ENCODE measurements at places on chromosomes 13 and 19.

DNA sequence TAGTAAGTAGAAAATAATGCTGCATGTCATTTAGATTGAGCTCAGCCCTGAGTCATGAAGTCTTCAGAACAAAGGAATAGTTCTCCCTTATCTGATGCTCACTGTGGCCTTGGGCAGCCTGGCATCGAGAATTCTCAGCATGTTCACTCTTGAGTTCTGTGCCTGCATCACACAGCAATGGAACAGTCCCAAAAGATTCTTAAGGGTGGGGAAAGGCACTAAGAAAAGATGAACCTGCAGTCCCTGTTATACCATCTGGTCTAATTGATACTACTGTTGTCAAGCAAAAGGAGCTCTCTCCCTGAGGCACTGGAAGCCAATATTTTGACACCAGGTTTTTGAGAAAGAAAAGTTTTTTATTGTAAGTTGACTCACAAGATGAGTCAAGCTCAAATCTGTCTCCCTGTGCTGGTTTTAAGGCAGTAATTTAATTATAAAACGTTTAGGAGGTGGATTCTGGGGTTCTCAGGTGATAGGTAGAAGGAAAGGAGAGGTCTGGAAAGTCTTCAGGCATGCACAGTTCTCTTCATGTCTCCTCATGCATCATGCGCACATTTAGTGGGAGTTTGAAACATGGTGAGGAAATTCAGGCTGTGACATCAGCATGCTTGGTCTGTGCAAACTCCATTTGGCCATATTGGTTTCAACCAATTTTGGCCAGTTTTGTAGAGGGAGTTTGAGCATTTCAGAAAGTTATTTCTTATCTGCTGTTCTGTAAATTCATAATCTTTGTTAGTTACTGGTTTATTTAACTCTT lies 38.1 kb upstream of the ZNF766 start:
- DNase-seq = no peak

DNA sequence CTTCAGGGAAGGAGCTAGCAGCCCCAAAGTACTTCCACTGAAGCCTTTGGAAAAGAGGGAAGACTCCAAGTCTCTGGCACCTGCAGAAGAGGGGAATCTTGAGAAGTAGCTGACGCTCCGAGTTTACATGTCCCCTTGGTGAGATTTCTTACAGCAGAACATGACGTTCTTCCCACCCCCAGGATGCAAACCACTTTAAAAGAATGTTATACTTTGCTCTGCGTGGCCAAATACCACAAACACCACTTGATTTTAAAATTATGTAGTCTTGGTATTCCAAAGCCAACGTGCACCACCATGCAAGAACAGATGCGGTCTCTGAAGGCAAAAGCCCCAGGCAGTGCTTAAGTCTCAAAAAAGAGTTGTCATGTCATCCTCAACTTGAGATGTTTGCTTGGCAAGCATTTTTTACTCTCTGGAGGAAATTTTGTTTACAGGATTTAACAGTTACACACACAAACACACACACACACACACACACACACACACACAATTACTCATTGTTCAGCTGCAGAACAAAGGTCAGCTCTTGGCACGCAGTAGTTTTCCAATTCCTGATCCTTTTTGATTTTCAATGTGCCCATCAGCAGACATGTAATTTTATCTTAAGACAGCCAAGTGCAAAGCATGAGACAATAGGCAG lies 106.1 kb downstream of the RGCC start:
- peak; percentile 90 for DNase-seq

DNA sequence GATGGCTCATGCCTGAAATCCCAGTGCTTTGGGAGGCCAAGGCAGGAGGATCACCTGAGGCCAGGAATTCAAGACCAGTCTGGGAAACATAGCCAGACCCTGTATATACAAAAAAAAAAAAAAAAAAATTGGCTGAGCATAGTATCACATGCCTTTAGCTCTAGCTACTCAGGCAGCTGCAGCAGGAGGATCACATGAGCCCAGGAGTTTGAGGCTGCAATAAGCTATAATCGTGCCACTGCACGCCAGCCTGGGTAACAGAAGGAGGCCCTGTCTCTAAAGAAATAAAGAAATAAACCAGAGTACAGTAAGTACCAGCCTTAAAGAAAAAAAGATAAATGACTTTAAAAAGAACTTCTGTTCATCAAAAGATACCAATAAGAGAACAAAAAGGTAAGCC lies 52.9 kb downstream of the FAM124A start:
- no peak for DNase-seq

GRCh38 chr13:41312176-41312500 lies 1.1 kb downstream of the NAA16 start:
- DNase-seq = no peak

- DNase-seq = no peak
These were observed 68.3 kb downstream of the STARD13 start for GRCh38 chr13:33217256-33217655.

GRCh38 chr19:10981252-10981895 lies 20.5 kb downstream of the SMARCA4 start:
- no peak for DNase-seq

DNA sequence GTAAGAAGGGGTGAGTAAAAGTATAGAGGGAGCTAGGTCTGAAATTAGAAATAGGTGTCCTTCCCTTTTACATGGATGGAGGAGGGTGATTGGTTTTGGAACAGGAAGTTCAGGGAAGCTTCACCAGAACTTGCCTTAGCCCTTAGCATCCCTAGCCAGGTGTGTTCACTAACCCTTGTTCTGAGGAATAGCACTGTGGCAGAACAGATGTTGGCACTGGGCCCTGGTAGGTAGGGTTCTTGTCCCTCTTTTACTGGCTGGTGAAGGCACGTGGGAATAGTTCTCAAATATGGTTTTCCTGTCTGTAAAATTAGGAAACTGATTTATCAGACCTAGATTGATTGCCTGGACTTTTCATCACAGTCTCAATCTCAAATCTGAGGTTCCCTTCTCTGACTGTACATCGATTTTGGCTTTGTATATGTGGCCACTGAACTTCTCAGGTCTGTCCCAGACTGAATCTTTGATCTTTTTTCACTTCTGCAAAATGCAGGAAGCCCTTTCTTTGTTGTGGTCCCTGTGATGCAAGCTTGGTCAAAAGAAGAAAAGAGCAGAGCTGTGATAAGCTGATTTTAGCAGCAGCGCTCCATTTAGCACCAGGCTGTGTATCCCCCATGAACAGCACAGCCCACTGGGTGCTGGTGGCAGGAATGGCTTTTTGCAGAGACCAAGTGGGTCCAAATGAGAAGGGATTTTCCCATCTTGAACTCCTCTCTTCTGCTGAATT lies 86.2 kb upstream of the HTR2A start:
- no peak for DNase-seq

DNA sequence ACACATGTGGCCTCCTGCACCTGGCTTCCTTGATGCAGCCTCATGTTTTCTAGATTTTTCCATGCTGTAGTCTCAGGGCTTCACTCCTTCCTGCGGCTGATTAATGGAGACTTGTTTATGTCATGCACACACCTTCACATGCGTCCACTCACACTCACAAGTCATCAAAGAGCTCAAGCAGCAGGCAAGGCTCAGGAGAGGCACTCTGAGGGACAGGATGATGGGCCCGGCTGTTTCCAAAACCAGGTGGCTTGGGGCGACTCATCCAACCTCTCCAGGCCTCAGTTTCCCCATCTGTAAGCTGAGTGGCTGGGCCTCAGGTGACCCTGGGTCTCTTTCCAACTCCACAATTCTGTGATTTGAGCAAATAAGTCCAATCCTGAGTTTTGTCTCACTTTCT lies 36.9 kb downstream of the RASA3 start:
- DNase-seq = no peak

- DNase-seq = no peak
These were observed 5.8 kb downstream of the POU4F1 start for GRCh38 chr13:78597602-78597932.

- DNase-seq = no peak
These were observed 478.4 kb downstream of the PCDH9 start for GRCh38 chr13:66751691-66752090.

DNA sequence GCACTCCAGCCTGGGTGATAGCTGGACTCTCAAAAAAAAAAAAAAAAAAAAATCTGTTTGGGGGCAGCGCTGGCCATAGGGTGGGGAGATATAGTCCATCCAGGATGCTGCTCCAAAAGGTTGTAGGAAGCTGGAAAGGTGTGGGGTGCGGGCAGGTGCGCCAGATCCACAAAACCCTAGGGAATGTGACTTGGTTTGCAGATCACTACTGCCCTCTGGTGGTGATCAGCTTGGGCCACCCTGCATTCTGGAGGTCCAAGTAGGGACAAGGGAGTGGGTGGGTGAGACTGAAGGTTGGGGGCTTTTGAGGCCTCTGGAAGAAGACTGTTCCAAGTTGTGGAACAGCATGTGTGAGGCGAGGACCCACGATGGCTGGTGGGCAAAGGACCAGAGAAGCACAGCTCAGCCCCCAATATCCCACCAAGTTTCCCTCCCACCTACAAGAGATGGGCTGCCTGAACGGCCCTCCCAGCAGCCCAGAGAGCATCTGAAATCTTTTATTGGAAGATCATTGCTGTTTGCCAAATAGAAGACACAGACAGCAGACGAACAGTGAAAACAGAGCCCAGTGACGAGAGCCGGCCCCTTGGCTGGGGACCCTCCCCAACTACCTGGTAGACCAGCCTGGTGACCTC lies 10.4 kb upstream of the TYK2 start:
- no peak for DNase-seq

- DNase-seq = no peak
These were observed 169.1 kb downstream of the KCTD12 start for GRCh38 chr13:76717092-76717491.

GRCh38 chr19:55157064-55157908 lies at the start of gene TNNI3:
TNNI3 (minus strand) TSS chr19:55157732; CDS start chr19:55157589, 143 bp downstream.
- no peak for DNase-seq

DNA sequence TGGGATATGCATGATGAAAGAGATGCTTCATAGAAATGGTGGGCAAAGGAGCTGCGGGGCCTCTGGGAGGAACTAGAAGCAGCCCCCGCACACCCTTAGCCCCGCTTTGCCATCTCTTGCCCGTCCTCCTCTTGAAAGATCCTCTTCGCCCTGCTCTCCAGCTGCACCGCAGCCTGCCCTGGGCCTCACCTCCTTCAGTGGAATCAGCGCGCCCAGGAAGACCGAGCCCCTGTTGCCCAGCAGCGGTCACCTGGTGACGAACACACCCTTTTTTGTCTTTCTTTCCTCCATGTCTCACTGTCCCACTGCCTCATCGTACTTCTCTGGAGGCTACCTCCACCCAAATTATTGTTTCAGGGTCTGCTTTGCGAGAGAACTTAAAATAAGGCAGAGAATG lies 807.6 kb downstream of the UQCRFS1 start:
- DNase-seq = no peak

DNA sequence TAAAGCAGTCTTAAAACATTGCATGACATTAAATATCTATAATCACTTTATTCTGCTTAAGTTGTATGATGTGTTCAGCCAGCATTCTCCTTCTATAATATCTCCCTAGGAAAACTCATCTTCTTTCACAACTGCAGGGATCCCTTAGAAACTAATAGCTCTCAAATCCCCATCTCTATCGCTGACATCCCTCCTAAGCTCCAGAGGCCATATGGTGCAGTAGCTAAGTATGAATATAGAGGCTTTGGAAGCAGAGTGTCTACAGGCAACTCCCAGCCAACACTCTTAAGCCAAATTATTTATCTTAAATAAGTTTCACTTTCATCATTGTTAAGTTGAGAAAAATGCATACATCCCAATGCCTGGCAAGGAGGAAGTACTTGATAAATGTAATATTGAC lies 349.5 kb upstream of the MIR17HG start:
- no peak for DNase-seq

GRCh38 chr19:18912933-18913332 lies 6.3 kb downstream of the COPE start:
- DNase-seq = no peak

DNA sequence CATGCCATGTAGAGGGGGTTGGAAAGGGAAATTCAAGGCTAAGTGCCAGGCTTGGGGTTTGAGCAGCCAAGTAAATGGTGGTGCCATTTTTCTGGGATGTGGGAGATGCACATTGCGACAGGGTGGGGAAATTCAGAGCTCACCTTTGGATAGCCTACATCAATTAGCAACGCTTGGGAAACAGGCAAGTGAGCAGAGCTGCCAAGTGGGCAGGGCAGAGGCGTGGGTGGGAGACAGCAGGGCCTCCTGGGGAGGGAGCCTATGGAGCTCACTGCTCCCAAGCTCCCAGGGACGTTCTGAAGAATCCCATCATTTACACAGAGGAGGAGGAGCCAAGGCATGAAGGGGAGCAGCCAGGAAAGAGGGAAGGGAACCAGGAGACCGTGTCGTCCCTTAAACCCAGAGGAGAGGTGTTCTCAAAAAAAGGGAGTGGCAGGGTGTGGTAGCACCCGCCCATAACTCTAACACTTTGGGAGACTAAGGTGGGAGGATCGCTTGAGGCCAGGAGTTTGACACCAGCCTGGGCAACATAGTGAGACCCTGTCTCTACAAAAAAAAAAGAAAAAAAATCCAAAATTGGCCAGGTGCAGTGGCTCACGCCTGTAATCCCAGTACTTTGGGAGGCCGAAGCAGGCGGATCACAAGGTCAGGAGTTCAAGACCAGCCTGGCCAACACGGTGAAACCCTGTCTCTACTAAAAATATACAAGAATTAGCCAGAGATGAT lies 11.5 kb upstream of the CCNE1 start:
- DNase-seq = no peak

- DNase-seq = peak; percentile 26
These were observed 22.5 kb downstream of the IQCN start for GRCh38 chr19:18251587-18252369.

- DNase-seq = no peak
These were observed 319 bp downstream of the FRY start for GRCh38 chr13:32031815-32032370.

DNA sequence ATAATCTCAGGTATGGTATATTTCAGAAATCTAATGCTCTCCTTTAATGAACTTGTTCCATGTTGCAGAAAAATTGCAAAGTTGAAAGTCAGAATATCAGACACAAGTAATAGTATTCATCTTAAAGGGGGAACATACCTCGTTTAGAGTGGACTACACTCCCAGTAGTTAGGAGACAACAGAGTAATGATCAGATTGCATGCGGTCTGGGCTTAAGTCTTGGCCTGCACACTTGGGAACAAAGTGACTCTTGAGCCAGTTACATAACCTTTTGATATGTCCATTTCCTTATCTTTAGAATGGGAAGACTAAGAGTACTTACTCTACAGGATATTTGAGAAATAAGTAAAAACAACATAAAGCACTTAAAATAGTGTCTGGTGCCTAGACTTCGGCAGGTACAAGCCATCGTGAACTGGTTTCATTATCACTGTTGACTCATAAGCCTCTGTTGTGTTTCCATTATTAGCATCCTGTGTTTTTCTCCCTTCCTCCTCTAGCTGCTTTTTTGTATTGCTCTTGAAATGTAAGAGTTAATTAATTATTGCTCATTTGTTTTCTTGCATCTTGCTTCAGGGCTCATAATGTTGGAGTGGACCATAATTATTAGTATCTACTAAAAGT lies 53.0 kb downstream of the DPY19L3 start:
- no peak for DNase-seq

GRCh38 chr13:77728265-77729125 lies 31.0 kb downstream of the SLAIN1 start:
- no peak for DNase-seq

GRCh38 chr13:107809125-107809524 lies 406.2 kb downstream of the LIG4 start:
- no peak for DNase-seq
